ENCODE measurements at places on chromosomes 7 and 10. TPM values are rescaled to one million over a fixed set of nuclear protein-coding genes. Genes with fewer than 3 reads are reported as not detected.

- DNase-seq = no peak
Observed at GRCh38 chr10:3830946-3831345, 45.9 kb upstream of the KLF6 start.

DNA sequence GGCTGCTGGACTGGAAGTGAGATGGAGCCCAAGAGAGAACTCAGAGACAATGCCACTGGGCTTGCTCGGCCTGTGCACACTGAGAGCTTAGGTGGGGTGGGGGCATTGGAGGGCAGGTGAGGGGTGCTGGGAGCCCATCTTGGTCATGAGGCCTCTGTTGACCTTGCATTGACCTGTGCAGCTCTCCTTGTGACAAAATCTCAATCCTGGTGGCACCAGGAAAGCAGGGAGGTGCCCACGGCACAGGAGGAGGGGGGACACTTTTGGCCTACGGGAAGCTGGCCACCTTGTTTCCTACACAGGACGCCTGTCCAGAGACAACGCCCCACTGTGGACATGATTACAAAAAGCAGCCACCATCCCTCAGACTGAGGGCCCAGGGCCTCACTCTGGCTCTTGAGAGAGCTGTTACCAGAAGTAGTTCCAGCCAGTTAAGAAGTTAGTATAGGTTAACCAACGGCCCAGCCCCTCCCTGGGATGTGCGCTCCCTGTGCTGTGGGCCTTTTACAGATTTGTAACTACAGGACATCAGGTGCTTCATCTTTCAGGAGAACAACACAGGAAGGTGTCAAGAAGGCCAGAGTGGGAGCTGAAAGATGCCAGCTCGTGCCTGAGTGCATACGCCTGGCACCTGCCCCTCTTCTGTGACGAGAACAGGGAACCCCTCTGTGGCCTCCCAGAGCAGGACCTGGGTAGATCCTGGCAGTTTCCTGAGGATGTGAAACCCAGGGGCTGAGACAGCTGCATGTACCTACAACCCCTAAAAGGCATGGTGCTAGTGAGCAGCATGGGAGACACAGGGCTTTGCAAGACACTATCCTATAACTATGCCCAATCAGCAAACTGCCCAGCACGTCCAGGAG, 10.3 kb downstream of the PKD1L1 start:
- DNase-seq = no peak

DNA sequence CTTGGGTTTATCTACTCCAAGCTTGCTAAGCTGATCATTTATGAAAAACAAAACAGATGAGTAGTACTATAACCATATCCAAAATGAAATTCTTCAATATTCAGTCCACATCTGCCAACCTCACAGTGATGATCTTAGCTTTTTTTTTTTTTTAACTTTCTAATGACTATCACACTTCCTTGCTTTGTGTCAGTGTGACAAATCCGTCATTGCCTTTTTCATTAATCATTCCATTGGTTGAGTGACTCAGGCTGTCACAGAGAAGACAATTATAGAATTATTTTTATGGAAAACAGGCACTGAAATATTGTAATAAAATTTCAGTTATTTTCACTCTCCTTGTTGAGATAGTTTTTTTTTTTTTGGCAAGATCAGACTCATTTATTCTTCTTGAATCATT, 70.7 kb downstream of the CPVL start:
- DNase-seq = no peak

- no peak for DNase-seq
Observed at GRCh38 chr10:63396133-63396761, 69.5 kb downstream of the JMJD1C start.

- DNase-seq = no peak
Observed at GRCh38 chr7:37309493-37309892, 139.2 kb downstream of the ELMO1 start.

NKX1-2 gene
- not detected for total RNA-seq

DNA sequence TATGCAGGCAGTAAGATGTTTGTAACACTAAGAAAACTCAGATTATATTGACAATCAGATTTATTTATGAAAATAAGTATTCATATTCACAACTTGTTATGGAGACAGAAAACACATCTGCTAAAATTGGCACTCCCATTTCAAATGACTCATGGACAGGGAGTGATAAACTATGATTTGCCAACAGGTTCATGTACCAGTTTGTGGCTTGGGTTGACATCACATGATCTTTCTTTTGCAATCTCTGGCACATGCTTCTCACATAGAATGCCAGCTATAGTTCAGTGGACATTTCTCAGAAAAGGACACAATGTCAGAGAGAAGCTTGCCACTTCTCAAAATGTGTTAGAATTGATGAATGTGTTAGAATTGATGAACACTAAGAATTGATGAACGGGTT, 663.2 kb upstream of the ANKRD30A start:
- no peak for DNase-seq

- no peak for DNase-seq
Observed at GRCh38 chr7:132440151-132440550, 136.1 kb downstream of the PLXNA4 start.

- no peak for DNase-seq
Observed at GRCh38 chr7:108308903-108309302, 147.3 kb downstream of the NRCAM start.

- no peak for DNase-seq
Observed at GRCh38 chr7:78780560-78780959, 672.9 kb downstream of the MAGI2 start.

ADGRA1 gene
- total RNA-seq = 0.08 TPM

CLDN12 gene
- 50.0 TPM for total RNA-seq

GRCh38 chr10:131094527-131095312, 216.8 kb downstream of the TCERG1L start:
- no peak for DNase-seq

DNA sequence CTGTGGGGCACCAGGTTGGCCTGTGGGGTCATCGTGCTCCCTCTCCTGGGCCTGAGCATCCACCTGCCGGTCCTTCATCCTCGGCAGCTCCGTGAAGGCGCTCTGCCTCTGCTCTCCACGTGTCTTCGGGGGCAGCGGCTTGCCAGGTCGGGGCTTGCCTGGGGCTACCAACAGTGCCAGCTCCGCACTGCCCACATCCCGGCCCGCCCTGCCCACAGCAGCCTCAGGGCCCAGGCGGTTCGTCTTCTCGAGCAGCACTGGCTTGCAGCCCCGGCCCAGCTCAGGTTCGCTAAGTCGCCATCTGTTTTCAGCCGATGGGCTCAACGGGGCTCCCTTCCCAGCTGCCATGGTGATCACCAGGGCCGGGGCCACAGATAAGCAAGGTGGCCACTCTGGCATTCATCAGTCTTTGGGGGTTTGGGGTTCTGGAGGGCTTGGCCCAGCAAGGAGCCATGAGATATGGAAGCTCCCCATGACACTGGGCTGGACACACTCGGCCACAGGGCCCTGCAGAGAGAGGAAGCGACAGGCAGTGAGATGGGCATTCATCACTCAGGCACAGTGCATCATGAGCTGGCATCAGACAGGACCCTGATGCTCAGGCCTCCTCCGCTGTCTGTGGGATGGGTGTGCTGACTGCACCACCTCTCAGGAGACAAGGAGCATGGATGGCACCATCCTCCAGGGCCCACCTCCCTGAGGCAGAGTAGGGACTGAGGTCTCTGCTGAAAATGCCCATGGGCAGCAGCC, 15.5 kb downstream of the ZNF488 start:
- no peak for DNase-seq

DNA sequence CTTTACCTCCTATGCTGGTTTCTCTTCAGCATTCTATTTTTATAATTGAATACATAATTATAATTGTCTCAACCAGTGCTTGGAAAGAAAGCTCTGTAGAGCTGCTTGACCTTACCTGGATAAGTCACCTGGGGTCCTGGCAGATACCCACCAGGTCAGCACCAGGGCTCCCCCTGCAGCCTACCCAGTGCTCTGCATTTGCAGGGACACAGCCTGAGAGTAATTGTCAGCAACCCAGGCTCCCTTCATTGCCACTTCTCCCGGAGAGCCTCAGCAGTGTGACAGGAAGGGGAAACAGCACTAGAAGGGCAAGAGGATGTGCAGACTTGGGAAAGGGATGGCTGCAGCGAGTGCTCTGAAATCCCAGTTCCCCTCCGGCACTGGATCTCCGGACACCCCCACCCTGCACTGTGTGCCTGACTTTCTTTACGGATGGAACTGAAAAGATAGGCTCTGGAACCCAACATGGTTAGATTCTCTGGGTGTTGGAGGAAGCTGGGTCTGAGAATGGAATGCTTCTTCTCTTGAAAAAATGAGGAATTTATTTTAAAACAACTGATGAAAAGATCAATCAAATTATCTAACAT, 11.4 kb upstream of the PAX4 start:
- DNase-seq = peak; percentile 61

- DNase-seq = no peak
Observed at GRCh38 chr10:76112826-76113150, 681.4 kb downstream of the LRMDA start.

DNA sequence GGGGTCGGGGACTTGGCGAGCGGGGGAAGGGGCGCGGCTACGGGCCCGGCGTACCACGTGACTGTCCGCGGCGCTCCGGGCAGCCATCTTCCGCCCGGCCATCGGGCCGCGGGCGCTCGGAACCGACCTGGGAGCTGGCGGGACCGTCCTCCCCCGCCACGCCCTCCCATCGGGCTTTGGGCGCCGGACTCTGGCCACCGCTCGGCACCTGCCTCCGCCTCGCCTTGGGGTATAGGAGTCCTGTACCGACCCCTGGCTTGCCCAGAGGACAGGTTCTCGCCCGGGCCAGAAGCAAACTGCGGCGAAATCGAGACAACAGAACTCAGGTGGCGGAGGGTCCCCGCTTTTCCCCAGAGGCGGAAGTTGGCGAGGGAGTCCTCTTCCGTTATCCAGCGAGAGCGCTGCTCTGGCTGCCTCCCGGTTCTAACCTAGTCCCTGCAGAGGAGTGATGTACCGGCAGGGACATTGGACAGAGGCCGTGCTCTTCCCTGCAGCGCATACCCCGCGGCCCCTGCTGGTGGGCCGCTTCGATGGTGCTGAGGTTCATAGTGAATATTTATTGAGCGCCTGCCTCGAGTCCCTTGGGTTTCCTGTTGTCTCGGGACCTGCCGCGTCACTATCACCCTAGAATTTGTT, 1.2 kb upstream of the SGMS1 start:
- DNase-seq = no peak
